ENCODE measurements at places on chromosomes 1 and 21. TPM values are rescaled to one million over a fixed set of nuclear protein-coding genes. Genes with fewer than 3 reads are reported as not detected.

SPRR3 gene
- polyA plus RNA-seq = 2.1 TPM

PTPN22 gene
- polyA plus RNA-seq = 1.8 TPM

TNFRSF18 gene
- 1.2 TPM for polyA plus RNA-seq

DMBX1 gene
- polyA plus RNA-seq = not detected

KIAA1614 gene
- polyA plus RNA-seq = 2.0 TPM
